Activated naive CD4-positive, alpha-beta T cell treated with anti-CD3 and anti-CD28 coated beads, Interleukin-2, amount 50 U/mL, for 72 hours (primary cell): ENCODE measurements at places on chromosomes 3 and 15.

DNA sequence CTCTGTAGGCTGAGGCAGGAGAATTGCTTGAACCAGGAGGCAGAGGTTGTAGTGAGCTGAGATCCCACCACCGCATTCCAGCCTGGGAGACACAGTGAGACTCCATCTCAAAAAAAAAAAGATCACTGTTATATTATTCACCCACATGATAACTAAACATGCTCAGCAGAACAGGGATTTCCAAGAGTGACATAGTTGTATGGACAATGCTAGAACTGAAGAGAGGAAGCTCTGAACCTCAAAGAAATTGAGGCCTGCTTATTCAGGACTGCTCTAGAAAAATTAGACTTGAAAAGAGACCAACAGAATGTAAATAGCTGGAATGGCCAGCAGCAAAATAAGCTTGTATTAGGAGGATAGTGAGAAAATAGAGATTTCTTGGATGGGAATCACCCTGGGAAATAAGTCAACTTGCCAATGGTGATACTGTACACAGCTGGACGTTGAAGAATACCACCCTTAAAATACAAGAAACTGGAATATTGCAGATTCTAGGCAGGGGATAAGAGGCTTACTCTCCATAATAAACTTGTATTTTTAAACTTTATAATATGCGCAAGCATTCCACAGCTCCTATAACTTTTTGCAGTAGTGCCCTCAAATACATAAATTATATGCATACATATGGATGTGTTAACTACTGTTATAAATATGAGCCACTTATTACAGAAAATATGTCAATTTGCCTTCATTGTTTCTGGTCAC lies 28.2 kb downstream of the PIK3CB start:
- no peak for DNase-seq

- no peak for DNase-seq
These were observed 109.5 kb downstream of the RARB start for GRCh38 chr3:25537516-25537915.

- no peak for DNase-seq
These were observed 379.5 kb downstream of the CTNNB1 start for GRCh38 chr3:41578798-41579197.

DNA sequence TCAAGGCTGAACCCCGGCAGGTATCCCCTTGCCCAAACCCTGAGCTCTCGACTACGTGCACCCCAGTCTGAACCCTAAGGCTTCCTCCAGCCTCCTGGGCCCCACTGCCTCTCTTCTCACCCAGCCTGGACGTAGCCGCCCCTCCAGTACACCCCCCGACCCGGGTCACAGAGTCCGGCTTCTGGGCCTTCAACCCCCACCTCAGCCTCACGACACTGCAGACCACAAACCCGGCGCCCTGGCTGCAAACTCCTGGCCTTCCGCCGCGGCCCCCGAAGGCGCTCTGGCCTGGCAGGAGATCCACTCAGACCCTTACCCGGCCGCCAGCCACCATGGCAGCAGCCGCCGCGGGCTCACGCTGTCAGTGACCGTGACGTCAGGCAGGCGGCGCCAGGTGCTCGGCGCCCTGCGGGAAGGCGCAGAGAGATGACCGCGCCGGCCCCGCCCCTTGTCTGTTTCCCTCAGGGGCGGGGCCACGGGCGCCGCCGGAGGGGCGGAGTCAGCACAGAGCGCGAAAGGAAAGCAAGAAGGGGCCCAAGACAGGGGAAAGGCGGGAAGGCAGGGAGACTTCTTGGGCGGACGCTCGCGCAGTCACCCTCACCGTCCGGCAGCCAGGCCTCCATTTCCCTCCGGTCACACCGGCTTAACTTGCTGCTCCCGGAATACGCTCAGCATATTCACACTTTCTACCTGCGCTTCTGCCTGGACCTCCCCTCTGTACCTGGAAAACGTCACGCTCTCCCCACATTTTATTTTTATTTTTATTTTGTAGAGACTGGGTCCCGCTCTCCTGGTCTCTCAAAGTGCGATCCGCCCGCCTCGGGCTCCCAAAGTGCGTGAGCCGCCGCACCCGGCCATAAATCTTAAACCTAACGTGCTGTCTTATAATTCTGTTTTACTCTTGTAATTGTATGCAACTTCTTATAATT lies at the start of gene RMDN3:
Gene RMDN3 (minus strand): TSS at position 372 of the 929 bp plus-strand sequence. CDS start 471 bp downstream, outside the sequence.
- DNase-seq = peak; percentile 97

- DNase-seq = no peak
These were observed 96.5 kb upstream of the TSPAN3 start for GRCh38 chr15:77167406-77167805.

DNA sequence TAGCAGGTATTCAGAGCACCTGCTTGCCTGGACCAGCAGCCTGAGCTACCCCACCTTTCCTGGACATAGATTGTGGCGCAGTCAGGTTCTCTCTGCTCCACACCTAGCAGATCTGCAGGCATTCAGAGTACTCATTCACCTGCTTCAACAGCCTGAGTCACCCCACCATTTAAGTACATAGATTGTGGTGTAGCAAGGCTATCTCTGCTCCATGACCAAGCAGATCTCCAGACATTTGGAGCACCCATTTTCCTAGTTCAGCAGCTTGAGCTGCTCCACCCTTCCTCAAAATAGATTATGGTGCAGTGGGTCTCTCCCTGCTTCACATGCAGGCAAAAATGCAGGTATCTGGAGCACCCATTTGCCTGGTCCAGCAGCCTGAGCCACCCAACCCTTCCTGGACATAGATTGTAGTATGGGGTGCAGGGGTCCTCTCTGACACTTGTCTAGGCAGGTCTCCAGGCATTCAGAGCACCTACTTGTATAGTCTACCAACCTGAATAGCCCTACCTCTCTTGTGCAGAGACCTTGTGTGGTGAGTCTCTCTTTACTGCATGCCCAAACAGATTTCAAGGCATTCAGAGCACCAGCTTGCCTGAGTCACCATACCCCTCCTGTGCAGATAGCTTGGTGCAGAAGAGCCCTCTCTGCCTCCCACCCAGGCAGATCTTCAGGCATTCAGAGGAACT lies 466.0 kb upstream of the THBS1 start:
- no peak for DNase-seq

GRCh38 chr15:89416339-89417183 lies 79.8 kb downstream of the RHCG start:
- peak; percentile 78 for DNase-seq

DNA sequence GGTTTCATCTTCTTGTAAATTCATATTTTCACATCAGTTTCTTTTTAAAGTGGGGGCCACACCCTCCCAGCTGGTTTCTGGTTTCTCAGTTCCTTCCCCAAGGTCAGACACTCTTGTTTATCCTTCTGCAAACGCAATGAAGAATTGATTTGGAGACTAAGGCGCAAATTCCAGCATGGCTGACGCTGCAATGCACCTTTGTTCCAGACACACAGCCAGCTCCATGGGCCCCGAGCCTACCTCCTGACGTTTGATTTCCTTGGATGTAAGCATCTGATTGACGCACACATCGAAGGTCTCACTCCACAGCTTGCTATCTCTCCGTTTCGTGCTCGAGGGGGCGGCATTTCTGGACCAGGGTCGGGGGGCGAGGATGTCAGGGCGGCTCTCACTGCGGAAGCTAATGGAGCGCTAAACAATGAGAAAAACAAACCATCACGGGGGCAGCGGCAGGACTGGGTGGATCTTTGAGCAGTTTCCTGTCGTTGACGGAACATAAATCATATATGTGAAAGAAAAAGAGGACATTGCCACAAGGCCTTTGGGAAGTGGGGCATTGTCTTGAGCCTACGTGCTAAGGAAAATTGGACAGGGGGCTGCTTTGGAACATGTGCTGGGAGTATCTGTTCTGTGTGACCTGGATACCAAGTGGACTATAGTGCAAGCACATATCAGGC lies 46.9 kb downstream of the ARHGEF3 start:
- no peak for DNase-seq

DNA sequence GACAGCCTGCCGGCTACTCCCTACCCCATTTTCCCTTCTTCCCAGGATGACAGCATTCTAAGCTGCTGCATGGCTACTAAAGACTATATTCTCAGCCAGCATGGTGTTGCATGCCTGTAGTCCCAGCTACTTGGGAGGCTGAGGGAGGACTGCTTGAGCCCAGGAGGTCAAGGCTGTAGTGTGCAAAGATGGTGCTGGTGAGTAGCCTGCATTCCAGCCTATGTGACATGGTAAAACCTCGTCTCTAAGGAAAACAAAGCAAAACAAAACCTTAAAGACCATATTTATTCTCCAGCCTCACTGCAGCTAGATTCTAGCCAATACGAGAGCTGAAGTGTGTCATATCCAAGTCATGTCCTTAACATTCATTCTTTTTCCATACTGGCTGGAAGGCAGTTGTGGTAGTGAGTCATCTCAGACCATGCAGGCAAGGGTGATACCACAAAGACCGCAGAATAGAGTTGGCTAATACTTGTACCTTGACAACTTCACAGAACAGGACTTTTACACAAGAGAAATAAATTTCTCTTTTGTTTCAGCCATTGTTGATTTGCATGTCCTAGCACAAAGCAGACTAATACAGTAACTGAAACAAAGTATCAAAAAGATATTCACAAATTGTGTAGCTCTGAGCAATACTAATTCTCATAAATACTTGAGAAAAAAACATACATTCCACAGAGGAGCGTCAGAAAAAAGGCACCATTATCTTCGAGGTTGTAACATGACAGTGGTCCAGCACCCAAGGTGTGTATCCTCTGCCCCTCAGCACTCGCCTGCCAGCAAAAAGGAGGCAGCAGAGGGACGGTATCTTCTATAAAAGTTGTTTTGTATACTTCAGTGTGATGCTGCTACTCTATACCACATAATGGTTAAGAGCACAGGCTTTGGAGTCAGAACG lies 14.8 kb downstream of the PBRM1 start:
- DNase-seq = peak; percentile 64

DNA sequence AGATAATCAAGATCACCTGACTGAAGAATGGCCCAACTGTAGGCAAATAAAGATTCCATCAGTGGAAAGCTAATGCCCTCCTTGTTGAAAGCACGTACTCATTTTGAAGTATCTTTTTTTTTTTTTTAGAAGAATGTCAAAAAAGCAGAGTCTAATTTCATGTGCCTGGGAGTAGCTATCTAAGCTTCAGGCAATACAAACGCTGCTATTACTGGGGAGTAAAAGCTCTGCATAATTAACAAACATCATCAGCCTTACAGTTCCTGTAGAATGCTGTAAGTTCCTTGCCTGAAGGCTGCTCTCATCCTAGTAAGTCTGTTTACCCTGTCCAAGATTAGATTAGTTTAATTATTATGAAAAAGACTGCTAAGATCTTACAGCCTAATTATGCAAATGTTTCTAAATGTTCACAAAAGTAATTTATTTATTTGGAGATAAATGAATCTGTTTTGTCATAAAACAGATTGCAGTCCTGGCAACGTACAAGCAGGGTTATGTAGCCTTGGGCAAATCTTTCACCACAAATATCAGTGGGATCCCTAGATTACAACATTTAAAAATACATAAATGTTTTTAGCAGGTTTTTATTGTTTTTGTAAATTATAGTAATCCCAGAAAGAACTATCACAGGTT lies 451.3 kb upstream of the AGTR1 start:
- DNase-seq = no peak

DNA sequence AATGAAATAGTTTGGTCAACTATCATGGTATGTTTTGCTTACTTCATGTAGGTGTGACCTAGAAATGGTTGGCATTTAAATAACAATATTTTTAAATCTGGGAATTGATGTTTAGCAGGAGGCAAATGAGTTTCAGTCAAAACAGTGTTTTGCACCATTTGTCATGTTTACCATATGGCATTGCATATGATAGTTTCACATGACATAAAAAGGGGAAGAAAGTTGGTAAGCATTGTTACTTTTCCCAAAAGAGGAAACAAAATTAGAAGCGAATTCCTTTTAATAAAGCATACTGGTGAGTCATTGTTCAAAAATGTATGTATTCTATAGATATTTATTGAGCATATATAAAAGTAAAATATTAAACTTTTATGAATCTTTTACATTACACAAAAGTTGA lies 2.3 kb downstream of the RNF13 start:
- no peak for DNase-seq

- DNase-seq = no peak
These were observed 130.7 kb upstream of the KCNMB2 start for GRCh38 chr3:178405531-178405930.
